ENCODE measurements at places on chromosomes 16 and 17.

GRCh38 chr17:76050538-76051467 lies 21.5 kb downstream of the SRP68 start:
- DNase-seq = no peak

GRCh38 chr16:5479926-5480325 lies 382.3 kb upstream of the EEF2KMT start:
- DNase-seq = no peak

GRCh38 chr17:59067756-59068155 lies 38.9 kb downstream of the TRIM37 start:
- no peak for DNase-seq

GRCh38 chr17:48636177-48637018 lies 10.2 kb upstream of the HOXB9 start:
- no peak for DNase-seq

All from amygdala (tissue), 56 donors.